ENCODE measurements at places on chromosomes 11 and 22.

GRCh38 chr11:73187854-73188253, 30.2 kb upstream of the P2RY2 start:
- no peak for DNase-seq

DNA sequence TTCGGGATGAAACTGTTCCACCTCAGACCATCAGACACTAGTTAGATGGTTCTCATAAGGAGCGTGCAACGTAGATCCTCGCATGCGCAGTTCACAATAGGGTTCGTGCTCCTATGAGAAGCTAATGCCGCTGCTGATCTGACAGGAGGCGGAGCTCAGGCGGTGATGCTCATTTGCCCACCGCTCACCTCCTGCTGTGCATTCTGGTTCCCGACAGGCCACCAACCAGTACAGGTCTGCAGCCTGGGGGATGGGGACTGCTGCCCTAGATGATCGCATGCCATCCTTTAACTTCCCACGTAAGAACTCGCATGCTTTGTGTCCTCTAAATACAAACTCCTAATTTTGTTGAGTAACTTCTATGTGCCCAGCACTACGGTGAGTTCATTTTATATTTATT, 62.6 kb downstream of the EFCAB6 start:
- no peak for DNase-seq

- DNase-seq = peak; percentile 74
Observed at GRCh38 chr11:61111786-61112517, 9.7 kb downstream of the CD5 start.

DNA sequence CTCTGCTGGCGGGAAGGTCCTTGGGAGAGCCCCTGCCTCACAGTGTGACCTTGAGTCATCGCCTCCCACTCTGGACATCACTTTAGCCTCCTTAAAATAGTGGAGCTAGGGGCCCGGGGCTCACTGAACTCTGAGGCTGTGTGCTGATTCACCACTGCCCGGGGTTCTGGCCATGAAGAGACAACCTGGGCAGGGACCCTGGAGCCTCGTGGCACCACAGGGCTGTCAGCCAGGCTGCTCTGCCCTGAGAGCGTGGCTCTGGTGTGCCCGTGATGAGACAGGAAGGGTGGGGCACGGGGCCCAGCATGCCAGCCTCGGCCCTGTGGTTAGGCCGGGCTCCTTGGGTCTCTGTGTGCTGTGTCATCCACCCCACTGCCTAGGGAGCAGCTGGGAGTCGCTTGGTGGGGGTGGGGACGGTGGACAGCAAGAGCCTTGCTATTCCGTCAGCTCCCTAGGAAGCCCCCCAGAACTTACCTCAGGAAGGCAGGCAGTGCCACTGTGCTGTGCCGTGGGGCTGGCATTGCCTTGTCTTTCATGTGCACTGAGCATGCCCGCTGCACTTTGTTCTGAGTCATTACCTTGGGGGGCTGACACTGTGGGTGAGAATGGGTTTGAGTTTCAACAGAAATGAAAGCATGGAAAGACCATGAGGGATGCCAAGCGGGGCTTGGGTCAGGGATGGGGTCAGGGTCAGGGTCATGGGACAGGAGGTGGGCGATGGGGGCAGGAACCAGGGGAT, 31.7 kb downstream of the TPCN2 start:
- DNase-seq = peak; percentile 43

GRCh38 chr22:50653256-50653655, 19.4 kb upstream of the SHANK3 start:
- no peak for DNase-seq

Measured in CD4-positive, alpha-beta T cell treated with Interleukin-6 for 4 hours (primary cell).